Right lobe of liver (tissue), 6 donors: ENCODE measurements at places on chromosomes 1 and 21. TPM values are rescaled to one million over a fixed set of nuclear protein-coding genes. Genes with fewer than 3 reads are reported as not detected.

The MATN1 gene
- total RNA-seq: not detected

The TNFRSF4 gene
- 0.99 TPM for total RNA-seq

The ANP32E gene
- total RNA-seq: 12.2 TPM

The RIPPLY3 gene
- total RNA-seq: not detected

- no peak for DNase-seq
- H3K27ac ChIP-seq: no peak overlapping the region
- no peaks in the 10 kb centered on the region for H3K27me3 ChIP-seq
- no peak overlapping the region for H3K4me3 ChIP-seq
- H3K36me3 ChIP-seq: no peaks in the 10 kb centered on the region
Observed at GRCh38 chr1:21680918-21681317, 11.8 kb upstream of the RAP1GAP start.

DNA sequence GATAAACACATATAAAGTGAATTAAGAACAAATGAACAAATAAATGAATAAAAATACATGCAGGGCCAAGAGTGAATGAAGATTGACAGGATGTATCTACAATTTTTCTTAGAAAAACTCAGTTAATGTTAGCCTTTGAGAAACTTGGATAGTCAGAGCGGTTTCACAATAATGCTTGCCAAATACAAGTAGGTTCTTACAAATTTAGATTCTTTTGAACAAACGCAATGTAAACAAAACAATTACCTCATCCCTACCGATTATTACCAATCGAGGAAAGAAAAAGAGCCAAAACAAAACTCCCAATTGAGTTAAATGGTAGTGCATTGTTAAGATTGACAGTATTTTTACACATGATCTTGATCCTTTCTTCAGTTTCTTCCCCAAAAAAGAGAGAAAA is 176.9 kb upstream of the DEPDC1 start:
- H3K4me3 ChIP-seq: no peak overlapping the region
- no peaks in the 10 kb centered on the region for H3K27me3 ChIP-seq
- H3K27ac ChIP-seq: no peak overlapping the region
- H3K36me3 ChIP-seq: no peaks in the 10 kb centered on the region
- no peaks in the 10 kb centered on the region for H3K4me1 ChIP-seq

DNA sequence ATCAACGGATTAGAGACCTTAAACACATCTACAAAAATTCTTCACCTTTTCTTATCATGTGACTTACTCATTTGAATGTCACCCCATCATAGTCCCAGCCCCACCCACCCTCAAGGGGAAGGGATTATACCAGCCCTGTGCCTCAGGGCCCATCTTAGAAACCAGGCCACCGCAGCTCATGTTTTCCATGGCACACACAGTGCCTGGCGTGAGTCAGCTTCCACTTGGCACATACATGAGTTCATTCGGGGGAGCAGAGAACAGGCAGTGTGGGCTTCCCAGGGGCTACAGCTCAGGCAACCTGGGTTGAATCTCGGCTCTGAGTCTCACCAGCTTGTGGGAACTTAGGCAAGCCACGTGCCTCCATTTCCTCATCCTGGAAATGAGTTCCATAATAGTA is 310.6 kb downstream of the NPHP4 start:
- no peaks in the 10 kb centered on the region for H3K27me3 ChIP-seq
- H3K4me1 ChIP-seq: no peaks in the 10 kb centered on the region
- no peak overlapping the region for H3K4me3 ChIP-seq
- DNase-seq: no peak
- H3K27ac ChIP-seq: no peak overlapping the region

GRCh38 chr1:26530895-26531598 is 1.5 kb downstream of the RPS6KA1 start:
- peak overlapping the region; percentile 78 for H3K4me3 ChIP-seq
- no peaks in the 10 kb centered on the region for H3K27me3 ChIP-seq
- no peaks in the 10 kb centered on the region for H3K4me1 ChIP-seq
- no peak overlapping the region for H3K27ac ChIP-seq
- H3K36me3 ChIP-seq: no peaks in the 10 kb centered on the region
- no peak for DNase-seq

- H3K36me3 ChIP-seq: no peaks in the 10 kb centered on the region
- H3K27me3 ChIP-seq: no peaks in the 10 kb centered on the region
- H3K4me3 ChIP-seq: no peak overlapping the region
Observed at GRCh38 chr1:221097479-221098281, 218.4 kb downstream of the HLX start.

DNA sequence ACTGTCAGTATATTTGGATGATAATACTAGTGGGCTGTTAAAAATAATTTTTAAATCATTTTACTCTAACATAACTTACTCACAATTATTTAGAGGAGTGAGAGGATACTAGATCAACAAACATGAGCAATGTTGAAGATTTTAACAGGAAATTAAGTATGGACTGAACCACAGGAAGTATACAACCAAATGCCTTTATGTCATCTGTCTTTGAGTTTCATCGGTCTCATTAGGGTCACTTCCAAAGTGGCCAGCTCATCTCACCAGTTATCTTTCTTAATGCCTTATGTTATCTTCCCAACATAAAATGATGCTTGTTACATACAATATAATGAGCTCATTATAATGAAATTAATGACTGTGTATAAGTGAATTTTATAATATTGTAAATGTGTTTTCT is 1.5 kb upstream of the RGS1 start:
- no peak for DNase-seq
- H3K36me3 ChIP-seq: no peaks in the 10 kb centered on the region
- H3K27ac ChIP-seq: no peak overlapping the region
- H3K4me3 ChIP-seq: no peak overlapping the region

- no peak overlapping the region for H3K27ac ChIP-seq
- no peak for DNase-seq
- H3K27me3 ChIP-seq: no peaks in the 10 kb centered on the region
Observed at GRCh38 chr1:230909974-230910754, 41.8 kb upstream of the C1orf198 start.

GRCh38 chr21:15252431-15252830 is 187.6 kb upstream of the NRIP1 start:
- H3K27me3 ChIP-seq: no peaks in the 10 kb centered on the region
- no peaks in the 10 kb centered on the region for H3K4me1 ChIP-seq
- no peak for DNase-seq
- no peaks in the 10 kb centered on the region for H3K36me3 ChIP-seq
- no peak overlapping the region for H3K4me3 ChIP-seq
- no peak overlapping the region for H3K27ac ChIP-seq

- no peak overlapping the region for H3K27ac ChIP-seq
- H3K4me1 ChIP-seq: no peaks in the 10 kb centered on the region
- H3K4me3 ChIP-seq: no peak overlapping the region
- DNase-seq: no peak
- no peaks in the 10 kb centered on the region for H3K27me3 ChIP-seq
- no peaks in the 10 kb centered on the region for H3K36me3 ChIP-seq
Observed at GRCh38 chr1:72734415-72734814, 452.1 kb upstream of the NEGR1 start.

DNA sequence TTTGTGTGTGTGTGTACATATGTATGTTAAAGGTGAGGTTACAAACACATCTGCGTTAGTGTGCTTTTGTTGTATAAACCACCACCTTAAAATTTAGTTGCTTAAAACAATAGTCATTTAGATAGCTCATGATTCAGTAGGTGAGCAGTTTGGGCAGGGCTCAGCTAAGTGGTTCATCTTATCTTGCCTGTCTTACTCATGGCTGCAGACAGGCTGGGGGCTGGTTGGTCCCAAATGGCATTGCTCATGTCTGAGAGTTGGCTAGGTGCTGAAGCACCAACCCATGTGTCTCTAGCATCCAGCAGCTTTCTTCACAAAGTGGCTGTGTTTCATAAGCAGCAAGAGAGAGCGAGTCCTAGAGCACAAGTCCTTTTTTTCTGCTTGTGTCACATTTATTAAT is 91.4 kb downstream of the MACF1 start:
- H3K4me1 ChIP-seq: no peaks in the 10 kb centered on the region
- peaks cover 63% of the 10 kb centered on the region for H3K36me3 ChIP-seq
- no peaks in the 10 kb centered on the region for H3K27me3 ChIP-seq

- H3K36me3 ChIP-seq: no peaks in the 10 kb centered on the region
- H3K4me3 ChIP-seq: no peak overlapping the region
- H3K27me3 ChIP-seq: no peaks in the 10 kb centered on the region
- no peak for DNase-seq
Observed at GRCh38 chr21:41135746-41136145, 32.2 kb upstream of the BACE2 start.
